Tongue (tissue), 3 donors: ENCODE measurements at places on chromosomes 4 and X. TPM values are rescaled to one million over a fixed set of nuclear protein-coding genes. Genes with fewer than 3 reads are reported as not detected.

DNA sequence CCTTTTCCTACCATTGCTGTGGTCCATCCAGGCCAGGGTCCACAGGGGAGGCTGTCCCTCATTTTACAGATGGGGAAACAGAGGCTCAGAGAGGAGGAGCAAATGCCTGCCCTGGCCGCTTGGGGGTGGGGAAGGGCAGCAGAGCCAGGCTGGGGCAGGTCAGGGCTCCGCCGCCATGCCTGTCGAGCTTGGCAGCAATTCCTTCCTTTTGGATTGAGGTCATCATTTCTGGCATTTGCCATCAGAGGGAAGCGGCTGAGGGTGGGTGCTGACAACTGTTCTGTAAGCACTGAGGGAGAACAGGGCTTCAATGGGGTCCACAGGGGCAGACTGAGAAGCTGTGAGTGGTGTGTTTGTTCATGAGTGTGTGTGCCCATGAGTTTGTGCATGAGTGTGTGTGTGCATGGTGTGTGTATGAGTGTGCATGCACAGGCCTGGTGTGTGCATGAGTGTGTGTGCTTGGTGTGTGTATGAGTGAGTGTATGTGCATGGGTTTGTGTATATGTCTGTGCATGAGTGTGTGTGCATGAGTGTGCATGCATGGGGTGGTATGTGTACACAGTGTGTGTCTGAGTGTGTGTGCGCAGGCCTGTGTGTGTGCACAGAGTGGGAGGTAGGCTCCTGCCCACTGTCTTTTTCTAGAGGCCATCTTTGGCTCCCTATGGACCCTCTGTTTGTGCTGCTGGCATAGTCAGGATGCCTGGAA is 115.2 kb downstream of the SORCS2 start:
- DNase-seq, result peak; percentile 68

AFF2 gene
- total RNA-seq, result 3.1 TPM

- DNase-seq, result no peak
These were observed 1.3 kb downstream of the ANAPC4 start for GRCh38 chr4:25378437-25378743.

DNA sequence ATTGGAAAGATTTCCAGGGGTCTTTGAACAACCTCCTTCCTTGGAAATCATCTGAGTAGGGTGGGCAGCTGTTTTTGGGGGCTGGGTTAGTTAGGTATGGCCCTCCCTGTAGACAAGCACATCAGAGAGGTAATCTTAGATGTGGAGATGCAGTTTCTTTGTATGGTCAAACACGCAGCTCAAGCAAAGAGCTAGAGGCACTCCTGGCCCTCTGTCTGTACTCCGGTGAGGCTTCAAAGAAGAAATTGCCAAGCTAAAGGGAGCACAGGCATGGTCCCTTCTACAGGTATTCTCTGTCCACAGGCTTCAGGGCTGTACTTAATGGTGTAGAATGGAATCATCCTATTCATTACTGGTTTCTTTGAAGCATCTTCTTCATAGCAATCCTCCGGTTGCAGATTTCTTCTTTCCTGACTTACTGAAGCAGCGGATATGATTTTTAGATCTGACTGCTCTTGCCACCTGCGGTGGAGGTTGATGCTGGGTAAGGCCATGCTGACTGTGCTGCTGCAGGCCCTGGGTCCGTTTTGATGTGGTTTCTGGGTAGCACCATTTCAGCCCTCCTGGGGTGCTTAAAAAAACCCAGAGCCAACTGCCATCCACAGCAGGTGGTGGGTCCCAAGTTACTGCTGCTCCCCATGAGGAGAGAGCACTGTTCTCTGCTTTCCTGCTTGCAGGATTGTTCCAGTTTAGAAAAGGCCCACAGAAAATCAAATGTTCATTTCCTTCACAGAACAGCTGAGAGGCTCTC is 318.9 kb upstream of the GATB start:
- DNase-seq, result no peak

CXCL11 gene
- not detected for total RNA-seq
